ENCODE measurements at places on chromosomes 6 and 20.

DNA sequence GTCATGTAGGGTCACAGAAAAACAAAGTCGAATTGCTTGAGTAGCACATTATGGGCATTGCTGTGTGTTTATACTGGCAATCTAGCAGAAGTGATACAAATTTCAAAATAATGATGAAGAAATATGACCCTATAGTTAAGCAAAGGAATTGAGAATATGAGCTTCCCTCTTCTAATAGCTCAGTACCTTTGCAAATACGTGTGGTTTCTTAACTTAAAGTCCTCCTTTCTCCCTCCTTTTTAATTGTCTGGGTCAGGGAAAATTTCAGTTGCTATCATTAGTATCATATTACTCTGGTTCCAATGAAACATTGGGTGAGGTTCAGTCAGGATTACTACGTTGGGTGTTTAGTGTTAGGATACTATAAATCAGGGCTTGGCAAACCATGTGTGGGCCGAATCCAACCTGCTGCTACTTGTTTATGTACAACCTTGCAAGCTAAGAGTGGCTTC, 166.8 kb upstream of the CARMIL1 start:
- no peak for DNase-seq

GRCh38 chr6:3380344-3381232, 76.3 kb downstream of the SLC22A23 start:
- no peak for DNase-seq

DNA sequence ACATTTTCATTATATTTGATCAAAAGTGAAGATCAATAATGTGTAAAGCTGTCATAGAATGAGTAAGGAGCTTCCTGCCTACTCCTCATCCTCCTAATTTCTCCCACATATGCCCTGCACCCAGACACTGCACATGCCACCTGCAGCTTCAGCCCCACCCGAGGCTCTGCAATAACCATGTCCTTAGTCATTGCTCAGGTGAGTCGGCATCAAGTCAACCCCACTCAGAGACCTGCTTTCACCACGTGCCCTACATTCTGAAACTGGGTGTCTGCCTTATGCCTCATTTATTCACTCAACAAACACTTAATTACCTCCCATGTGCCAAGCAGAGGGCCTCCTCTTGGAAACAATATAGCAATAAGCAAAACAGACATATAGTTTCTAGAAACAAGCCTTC, 15.4 kb upstream of the TNFAIP3 start:
- no peak for DNase-seq

- DNase-seq: no peak
These were observed 47.9 kb upstream of the ARID1B start for GRCh38 chr6:156729248-156729647.

GRCh38 chr6:44162876-44163625, 4.4 kb downstream of the CAPN11 start:
- no peak for DNase-seq

GRCh38 chr6:132020138-132020581, 69.0 kb upstream of the CCN2 start:
- no peak for DNase-seq

GRCh38 chr6:81668615-81669047, 83.8 kb downstream of the TENT5A start:
- no peak for DNase-seq

- no peak for DNase-seq
These were observed 44.1 kb downstream of the CFAP61 start for GRCh38 chr20:20096421-20096820.

DNA sequence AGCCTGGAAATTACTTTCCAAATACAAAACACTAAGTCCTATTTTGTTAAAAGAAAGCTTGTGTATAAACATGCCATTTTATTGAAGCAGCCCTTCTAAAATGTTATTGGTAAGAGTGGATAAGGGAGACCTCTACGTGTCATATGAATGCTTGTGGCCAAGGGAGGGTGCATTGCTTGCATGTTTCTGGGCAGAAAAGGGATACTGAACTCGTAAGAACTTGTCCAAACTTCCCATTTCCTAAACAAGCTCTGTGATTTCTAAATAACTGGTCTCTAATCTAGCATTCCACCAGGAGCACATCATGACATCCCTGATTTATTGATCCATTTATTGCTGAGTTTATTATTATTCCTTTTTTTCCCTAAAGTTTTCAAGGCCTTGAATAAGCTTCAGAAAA, 474.1 kb downstream of the CD109 start:
- DNase-seq: no peak

- DNase-seq: no peak
These were observed 107.4 kb downstream of the SCML4 start for GRCh38 chr6:107716688-107717089.

- DNase-seq: no peak
These were observed 560.0 kb upstream of the CDH4 start for GRCh38 chr20:60691966-60692615.

- DNase-seq: no peak
These were observed 24.5 kb downstream of the SIRPB1 start for GRCh38 chr20:1595333-1595732.

DNA sequence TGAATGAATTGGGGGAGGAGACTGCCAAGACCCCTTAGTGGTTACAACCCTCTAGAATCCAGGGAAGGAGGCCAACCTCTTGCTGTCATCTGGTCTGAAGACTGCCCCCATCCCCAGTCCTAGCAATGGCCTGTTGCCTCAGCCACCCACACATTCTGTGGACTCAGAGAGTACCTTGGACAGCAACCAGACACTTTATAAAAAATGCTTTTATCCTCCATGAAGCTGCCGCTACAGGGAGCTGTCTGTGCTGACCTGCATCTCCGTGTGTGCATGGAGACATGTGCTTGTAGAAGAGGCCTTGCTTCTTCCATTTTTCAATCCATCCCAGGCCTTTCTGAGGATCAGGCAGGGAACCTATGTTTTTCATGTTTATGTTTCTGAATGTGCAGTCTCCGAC, 15.2 kb downstream of the CDH22 start:
- DNase-seq: no peak

- DNase-seq: no peak
These were observed 17.2 kb upstream of the MAP3K4 start for GRCh38 chr6:160974304-160974771.

GRCh38 chr6:166862287-166862977, 93.9 kb downstream of the RNASET2 start:
- peak; percentile 59 for DNase-seq

- DNase-seq: no peak
These were observed 17.5 kb downstream of the MPC1 start for GRCh38 chr6:166365221-166365620.

DNA sequence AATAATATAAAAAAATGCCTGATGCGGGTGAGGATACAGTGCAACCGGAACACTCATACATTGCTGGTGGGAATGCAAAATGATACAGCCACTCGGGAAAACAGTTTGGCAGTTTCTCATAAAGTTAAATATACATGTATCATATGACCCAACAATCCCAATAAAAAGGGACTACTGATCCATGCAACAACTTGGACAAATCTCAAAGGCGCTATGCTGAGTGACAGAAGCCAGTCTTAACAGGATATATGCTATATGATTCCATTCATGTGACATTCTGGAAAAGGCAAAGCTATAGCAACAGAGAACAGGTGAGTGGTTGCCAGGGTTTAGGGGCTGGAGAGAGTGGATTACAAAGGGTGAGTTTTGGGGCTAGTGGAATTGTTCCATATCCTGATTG, 170.2 kb upstream of the MLN start:
- no peak for DNase-seq

GRCh38 chr20:16472045-16472872, 101.0 kb downstream of the KIF16B start:
- no peak for DNase-seq

- DNase-seq: no peak
These were observed 29.5 kb upstream of the HLA-A start for GRCh38 chr6:29912840-29913239.

- DNase-seq: no peak
These were observed 324.3 kb downstream of the PRL start for GRCh38 chr6:21972516-21972915.

- DNase-seq: no peak
These were observed 4.5 kb downstream of the NRN1 start for GRCh38 chr6:6002005-6002847.
